ENCODE measurements at places on chromosomes 5 and 9.

DNA sequence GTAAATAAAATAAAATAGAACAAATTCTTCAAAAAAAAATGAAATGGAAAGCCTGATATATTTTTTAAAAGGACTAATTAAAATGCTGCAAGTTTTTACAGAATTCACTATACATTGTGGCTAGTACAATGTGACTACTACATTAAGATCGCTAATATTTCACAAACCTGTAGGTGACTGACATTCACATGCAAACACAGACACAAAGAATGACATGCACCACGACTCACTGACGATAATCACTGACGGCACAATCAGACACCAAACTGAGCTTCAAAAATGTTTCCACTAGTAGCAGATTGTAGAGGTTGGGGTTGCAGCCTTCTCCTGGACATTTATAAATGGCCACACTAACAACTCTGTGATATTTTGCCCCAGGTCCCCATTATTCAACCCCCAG is 637.7 kb upstream of the DMAC1 start:
- no peak for DNase-seq

DNA sequence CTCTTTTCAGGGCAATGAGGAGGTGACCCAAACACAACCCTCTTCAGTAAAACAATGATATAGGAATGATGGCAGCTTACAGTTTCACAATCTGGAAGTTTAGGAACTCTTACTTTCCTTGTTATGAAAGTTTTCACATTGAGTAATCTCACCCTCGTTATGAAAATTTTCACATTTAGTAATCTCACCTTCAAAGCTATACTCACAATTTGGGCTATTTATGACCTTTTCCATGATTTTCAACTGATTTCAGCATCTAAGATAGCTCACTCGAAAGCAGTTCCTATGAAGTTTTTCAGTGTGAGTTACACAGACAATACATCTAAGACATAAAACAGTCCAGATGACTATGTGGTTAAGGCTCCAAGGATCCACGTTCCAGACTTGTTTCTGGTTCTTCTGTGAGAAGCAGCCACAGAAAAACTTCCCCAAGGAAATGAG is 57.1 kb downstream of the FOXD1 start:
- DNase-seq = no peak

DNA sequence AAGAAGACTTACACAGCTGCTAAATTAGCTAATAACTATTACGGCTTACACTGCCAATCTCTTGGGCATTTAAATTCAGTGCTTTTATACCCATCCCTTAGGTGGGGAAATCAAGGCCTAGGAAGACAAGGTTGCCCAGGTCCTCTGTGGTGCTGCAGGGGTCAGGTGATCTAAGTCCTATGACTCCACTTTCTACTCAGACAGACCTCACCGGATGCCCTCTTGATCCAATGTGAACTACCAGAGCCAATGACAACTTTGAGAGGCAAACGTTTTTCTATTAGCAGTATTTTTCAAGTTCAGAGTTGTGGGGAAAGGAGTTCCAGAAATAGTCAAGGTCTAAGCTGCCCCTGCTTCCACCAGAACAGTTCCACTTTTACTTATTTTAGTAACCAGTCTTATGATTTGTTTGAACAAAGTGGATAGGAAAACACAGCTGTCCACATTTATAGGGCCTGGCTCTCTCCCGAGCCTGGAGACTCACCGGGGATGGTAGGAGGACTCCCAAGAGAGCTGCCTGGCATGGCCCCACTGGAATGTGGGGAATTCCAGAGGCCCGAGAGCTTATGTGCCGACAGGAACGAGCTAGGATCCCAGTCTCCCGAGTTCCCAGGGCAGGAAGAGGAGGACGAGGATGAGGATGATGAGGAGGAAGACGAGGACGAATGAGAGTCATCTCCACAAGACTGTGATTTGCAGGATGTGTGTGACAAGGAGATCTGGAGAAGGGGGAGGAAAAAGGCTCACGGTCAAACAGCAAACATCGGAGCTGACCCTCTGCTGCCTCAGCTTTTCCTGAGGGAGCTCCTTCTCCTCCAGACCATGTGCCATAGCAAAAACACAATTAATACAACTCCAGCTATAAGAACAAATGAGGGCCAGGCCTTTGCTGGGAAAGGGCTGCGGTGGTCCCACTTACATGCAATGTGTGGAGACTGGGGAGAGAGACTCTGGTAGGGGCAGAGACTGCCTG is 16.7 kb downstream of the FAM193B start:
- DNase-seq = no peak

DNA sequence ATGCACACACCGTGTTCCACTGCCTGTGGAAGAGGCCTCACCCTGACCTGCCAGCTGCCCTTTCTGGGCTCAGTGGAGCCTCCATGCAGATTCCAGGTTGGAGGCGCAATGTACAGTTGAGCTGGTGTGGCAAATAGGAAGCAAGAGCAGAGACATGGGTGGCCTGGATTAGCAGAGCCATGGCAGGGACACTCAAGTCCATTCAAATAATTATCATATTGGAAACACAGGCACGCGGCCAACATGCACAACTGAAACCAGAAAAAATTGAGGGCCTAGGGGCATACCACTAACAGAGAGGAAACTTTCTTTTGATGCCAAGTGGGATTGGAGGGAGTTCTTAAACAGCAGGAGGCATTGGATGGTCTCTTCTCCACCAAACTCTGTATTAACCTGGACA is 35.8 kb downstream of the OTULINL start:
- DNase-seq = no peak

DNA sequence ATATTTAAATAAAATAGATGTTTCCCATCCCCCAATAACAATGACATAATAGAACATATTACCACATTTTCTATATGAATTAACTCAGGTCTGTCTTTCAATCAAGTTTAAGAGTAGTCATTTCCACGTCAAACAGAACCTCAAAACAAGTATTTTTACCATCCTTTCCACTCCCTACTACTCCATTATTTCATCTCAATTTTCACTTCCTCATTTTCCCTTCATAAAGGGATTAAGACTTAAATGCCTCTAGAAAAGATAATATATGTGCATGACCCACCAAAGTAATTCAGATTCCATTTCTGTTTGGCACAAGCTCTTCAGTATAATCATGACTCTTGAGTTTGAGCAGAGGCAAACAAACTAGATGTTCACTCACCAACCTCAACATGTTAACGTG is 40.4 kb downstream of the ELOVL7 start:
- DNase-seq = no peak

GRCh38 chr9:127806871-127807270 is 4.2 kb downstream of the FPGS start:
- no peak for DNase-seq

- DNase-seq = no peak
These were observed 285.8 kb upstream of the FAM174A start for GRCh38 chr5:100249211-100249883.

- peak; percentile 52 for DNase-seq
These were observed 631 bp upstream of the RCL1 start for GRCh38 chr9:4792054-4792571.

- no peak for DNase-seq
These were observed 34.0 kb downstream of the B4GALT1 start for GRCh38 chr9:33133186-33133585.

GRCh38 chr5:147880487-147880886 is 2.0 kb downstream of the SCGB3A2 start:
- no peak for DNase-seq

DNA sequence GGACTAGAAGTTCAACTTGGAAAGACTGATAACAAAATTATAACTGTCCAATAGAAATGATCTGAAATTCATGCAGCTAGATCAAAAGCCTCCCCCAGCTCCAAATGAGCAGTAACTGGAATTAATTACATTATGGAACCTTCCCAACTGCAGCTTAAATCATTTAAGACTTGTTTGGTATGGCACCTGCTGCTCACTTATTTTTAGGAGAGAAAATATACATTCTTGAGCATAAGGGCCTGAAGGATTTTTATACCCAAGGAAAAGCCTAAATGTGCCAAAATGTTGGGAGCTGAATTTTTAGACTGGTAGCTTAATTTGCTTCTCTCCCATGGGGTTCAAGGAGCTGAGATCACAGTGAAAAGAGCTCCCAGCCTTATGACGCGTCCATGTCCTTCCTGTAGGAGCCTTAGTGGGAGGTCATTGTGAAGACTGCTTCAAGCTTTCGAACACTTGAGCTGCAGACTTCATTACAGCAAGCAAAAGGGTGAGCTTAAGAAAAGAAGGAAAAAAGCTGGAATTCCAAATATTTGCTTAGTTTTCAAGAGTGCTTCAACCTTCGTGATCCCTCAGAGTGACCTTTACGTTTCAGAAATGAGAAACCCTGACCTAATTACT is 276.0 kb downstream of the DMAC1 start:
- no peak for DNase-seq

DNA sequence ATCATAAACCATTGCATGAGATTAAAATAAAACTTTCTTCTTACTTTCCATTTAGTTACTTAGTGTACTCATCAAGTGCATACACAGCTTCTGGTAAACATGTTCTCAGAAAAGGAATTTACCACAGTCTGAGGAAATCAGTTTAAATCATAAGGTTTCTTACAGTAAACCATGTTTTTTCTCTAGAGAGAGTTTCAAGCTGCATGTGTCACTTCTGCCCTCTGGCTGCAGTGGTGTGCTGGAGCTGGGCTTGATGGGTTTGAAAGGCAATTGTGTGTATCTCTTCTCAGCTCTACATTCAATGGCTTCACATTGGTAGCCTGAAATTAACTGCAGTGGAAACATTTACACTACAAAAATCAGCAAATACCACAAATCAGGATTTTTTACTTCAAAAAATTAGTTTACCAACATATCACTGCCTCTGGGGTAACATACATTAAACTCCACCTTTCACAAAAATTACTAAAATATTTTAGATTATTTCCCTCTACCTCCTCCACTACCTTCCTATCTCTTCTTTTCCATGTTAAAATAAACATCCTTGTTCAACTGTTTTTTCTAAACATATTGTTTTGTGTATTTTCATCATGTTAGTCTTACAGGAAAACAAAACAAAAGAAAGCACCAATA is 414.3 kb downstream of the ANXA1 start:
- DNase-seq = no peak
